Fibroblast of lung (primary cell): ENCODE measurements at places on chromosomes 3 and 15. TPM values are rescaled to one million over a fixed set of nuclear protein-coding genes. Genes with fewer than 3 reads are reported as not detected.

The TF gene
- total RNA-seq: under 0.01 and 0.33 TPM in 2 replicates

The KPNA4 gene
- 34.7 and 38.8 TPM in 2 replicates for total RNA-seq

The FBXO40 gene
- total RNA-seq: not detected in 2 replicates

The FOXB1 gene
- total RNA-seq: not detected in 2 replicates

The RGMA gene
- total RNA-seq: 1.3 and 1.5 TPM in 2 replicates
